ENCODE measurements at places on chromosomes 2 and 18. TPM values are rescaled to one million over a fixed set of nuclear protein-coding genes. Genes with fewer than 3 reads are reported as not detected.
A peak's percentile ranks its signal among the peaks of the same experiment; 100 is the strongest.

- peaks cover 12% of the 10 kb centered on the region for H3K4me1 ChIP-seq
- no peaks in the 10 kb centered on the region for H3K27me3 ChIP-seq
- no peak overlapping the region for H3K4me3 ChIP-seq
- DNase-seq = peak; percentile 79
- H3K36me3 ChIP-seq = peaks cover 39% of the 10 kb centered on the region
- H3K27ac ChIP-seq = peak overlapping the region; percentile 59
Measured at GRCh38 chr2:98598781-98599428, 9.4 kb downstream of the COA5 start.

Gene C2orf80
- total RNA-seq = not detected

- no peak for DNase-seq
- H3K27ac ChIP-seq = no peak overlapping the region
- H3K4me3 ChIP-seq = no peak overlapping the region
- peaks cover 22% of the 10 kb centered on the region for H3K36me3 ChIP-seq
Measured at GRCh38 chr2:191287820-191288219, 42.6 kb downstream of the MYO1B start.

Gene WDR35
- 7.3 TPM for total RNA-seq

Gene TMEM182
- total RNA-seq = 1.0 TPM

- no peak overlapping the region for H3K4me3 ChIP-seq
- no peaks in the 10 kb centered on the region for H3K36me3 ChIP-seq
- H3K27ac ChIP-seq = no peak overlapping the region
- H3K4me1 ChIP-seq = no peaks in the 10 kb centered on the region
- no peaks in the 10 kb centered on the region for H3K27me3 ChIP-seq
- no peak for DNase-seq
Measured at GRCh38 chr2:70411483-70412125, 109.7 kb upstream of the FAM136A start.

DNA sequence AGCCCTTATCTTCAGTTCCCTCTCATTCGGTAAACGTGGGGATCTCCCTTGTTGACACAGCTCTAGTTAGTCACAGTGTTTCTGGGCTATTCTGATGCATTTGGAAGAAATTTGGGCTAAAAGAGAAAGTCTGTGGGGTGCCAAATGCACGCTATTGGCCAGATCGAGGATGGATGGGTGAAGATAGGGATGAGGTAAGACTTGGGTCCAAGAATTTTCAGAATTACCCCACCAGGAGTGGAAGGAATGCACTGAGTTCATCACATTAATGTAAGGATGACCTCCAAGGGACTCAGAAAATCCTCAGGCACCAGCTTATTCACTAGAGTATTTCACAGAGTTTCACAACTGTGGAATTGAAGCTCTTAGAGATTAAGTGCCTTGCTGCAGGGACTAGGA is 49.3 kb downstream of the NRP2 start:
- peak overlapping the region; percentile 70 for H3K27ac ChIP-seq
- no peaks in the 10 kb centered on the region for H3K27me3 ChIP-seq
- H3K4me1 ChIP-seq = peaks cover 35% of the 10 kb centered on the region
- no peak overlapping the region for H3K4me3 ChIP-seq

GRCh38 chr18:79241755-79242154 is 154.0 kb upstream of the NFATC1 start:
- DNase-seq = no peak
- no peaks in the 10 kb centered on the region for H3K4me1 ChIP-seq
- no peaks in the 10 kb centered on the region for H3K27me3 ChIP-seq
- H3K4me3 ChIP-seq = no peak overlapping the region
- H3K36me3 ChIP-seq = no peaks in the 10 kb centered on the region

Gene NAT8
- not detected for total RNA-seq

Gene NETO1
- total RNA-seq = not detected

Gene LAMA1
- total RNA-seq = 6.2 TPM

GRCh38 chr2:86107031-86107430 is 996 bp downstream of the PTCD3 start:
- peaks cover 17% of the 10 kb centered on the region for H3K4me1 ChIP-seq
- no peaks in the 10 kb centered on the region for H3K27me3 ChIP-seq
- peak overlapping the region; percentile 88 for H3K4me3 ChIP-seq
- H3K36me3 ChIP-seq = peaks cover 21% of the 10 kb centered on the region
